Substantia nigra (tissue), 51 donors: ENCODE measurements at places on chromosomes 16 and 17.
A peak's percentile ranks its signal among the peaks of the same experiment; 100 is the strongest.

DNA sequence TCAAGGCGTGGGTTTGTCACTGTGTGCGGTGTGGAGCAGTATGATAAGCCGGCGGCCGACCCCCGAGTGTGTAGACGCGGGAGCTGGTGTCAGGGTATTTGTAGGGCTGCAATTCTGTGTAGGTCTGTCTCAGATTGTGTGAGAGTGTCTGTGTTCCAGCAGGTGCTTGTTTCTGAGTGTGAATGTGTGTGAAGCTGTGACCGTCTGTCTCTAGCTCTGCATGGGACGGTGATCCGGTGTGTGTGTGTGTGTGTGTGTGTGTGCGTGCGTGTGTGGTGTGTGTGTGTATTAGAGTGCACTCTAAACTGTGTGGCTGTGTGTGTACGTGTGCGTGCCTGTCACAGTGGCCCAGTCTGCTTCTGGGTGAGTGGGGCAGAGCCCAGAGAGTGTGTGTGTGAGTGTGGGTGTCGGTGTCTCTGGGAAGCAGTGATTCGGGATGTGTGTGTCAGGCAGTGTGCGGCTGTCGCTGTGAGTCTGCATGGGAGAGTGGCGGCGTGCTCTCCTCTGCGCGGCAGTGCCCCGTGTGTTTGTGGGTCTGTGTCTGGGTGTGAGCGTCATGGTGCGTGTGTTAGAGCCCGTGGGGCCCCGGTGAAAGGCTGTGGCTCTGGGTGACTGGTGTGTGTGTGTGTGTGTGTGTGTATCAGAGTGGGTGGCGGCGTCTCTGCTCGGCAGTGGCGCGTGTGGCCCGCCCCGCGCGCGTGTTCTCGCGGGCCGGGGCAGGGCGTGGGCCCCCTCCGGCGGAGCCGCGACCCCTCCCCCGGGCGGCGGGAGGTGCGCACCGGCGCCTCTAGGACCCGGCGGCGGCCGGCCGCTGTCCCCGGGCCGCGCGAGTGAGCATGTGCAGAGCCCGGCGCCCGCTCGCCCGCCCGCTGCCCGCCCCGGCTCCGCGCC, at the start of gene WSCD1:
WSCD1 (plus strand) TSS at position 841 of the 891 bp plus-strand sequence. CDS start 10,280 bp downstream, outside the sequence.
- DNase-seq: peak; percentile 38

DNA sequence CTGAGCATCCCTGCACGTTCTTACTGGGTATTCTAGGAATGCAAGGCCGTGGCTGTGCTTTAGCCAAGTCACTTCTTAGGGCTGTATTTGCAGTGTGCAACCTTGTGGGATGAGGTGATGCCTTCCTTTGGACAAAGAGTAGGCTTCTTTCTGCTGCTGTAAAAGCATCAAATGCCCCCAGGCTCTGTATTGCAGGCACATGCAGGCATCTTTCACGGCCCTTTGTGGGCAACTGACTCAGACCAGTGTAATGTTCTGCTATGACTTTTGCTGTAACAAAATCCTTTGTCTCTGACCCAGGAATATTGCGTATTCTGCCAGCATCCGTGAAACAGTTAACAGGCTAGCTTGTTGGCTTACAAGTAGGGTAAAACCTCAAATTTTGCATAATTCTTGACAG, 30.9 kb upstream of the GCSH start:
- no peak for DNase-seq

GRCh38 chr16:86367291-86368072, 142.8 kb upstream of the FOXF1 start:
- DNase-seq: no peak

GRCh38 chr16:2979669-2980226, 498 bp downstream of the PKMYT1 start:
- DNase-seq: no peak

DNA sequence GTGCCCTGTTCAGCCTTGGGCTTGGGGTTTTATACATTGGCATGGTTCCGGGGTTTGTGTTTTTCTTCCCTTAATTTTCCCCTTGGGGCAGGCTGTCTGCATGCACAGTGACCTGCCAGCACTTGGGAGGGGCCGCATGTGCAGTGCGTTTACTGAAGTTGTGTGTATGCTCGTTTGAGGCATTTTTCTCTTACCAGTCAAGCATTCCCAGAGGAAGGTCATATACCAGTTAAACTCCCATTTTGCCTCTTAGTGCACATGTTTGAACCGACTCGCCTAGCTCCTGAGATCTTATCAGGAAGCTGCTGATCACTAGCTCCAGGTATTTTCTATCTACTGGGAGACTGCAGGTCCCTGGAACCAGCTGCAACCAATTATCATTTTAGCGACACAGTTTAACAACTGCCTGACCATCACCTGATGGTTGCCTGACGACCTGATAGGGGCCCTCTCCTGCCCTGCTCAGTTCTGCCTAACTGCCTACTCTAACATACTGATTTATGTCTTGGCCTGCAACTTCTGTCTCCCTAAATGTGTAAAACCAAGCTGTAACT, 51.4 kb downstream of the MFSD11 start:
- DNase-seq: no peak

- DNase-seq: no peak
Measured at GRCh38 chr16:27238591-27238990, 30.0 kb downstream of the NSMCE1 start.

GRCh38 chr17:5068236-5068635, 10.0 kb upstream of the ZFP3 start:
- DNase-seq: no peak

- no peak for DNase-seq
Measured at GRCh38 chr16:22763437-22764080, 50.4 kb upstream of the HS3ST2 start.

GRCh38 chr17:15290605-15291004, 25.5 kb upstream of the PMP22 start:
- DNase-seq: no peak

- DNase-seq: no peak
Measured at GRCh38 chr17:41116297-41116696, 1.9 kb downstream of the KRTAP4-11 start.

DNA sequence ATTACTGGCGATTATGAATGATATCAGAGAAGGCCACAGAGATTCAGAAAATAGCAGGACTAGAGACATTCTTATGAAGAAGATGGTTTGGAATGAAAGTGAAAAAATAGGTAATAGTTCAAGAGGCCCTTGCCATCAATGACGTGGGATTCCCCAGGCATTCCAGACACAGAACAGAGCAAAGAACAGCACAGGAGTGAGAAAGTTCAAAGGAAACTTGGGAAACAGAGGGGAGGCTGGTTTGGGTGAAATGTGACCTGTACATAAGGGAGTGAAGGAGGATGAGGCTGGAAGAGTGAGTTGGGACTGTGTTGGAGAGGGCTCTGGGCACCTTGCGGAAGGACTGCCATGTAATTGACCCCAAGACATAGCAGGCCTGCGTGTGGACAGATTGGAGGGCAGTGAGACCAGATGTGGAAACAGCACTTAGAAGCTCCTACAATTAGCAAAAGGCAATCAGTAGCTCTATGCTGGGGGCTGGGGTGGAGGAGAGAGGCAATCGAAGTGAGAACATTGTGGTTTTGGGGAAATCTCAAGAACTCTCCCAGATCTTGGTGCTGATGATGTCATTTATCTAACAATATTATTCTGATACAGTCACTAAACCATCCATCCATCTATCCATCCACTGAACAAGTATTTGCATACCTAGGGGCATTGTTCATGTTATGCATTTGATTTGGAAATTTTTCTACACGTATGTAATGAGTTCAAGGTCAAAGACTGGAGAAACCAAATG, 365.3 kb upstream of the ZFHX3 start:
- no peak for DNase-seq

- DNase-seq: no peak
Measured at GRCh38 chr16:16910666-16911065, 531.7 kb downstream of the NPIPA7 start.

- no peak for DNase-seq
Measured at GRCh38 chr16:87407511-87408112, 15.5 kb downstream of the MAP1LC3B start.

- DNase-seq: no peak
Measured at GRCh38 chr17:20995164-20995872, 47.5 kb downstream of the USP22 start.

GRCh38 chr17:30308406-30308805, 16.7 kb upstream of the BLMH start:
- no peak for DNase-seq

DNA sequence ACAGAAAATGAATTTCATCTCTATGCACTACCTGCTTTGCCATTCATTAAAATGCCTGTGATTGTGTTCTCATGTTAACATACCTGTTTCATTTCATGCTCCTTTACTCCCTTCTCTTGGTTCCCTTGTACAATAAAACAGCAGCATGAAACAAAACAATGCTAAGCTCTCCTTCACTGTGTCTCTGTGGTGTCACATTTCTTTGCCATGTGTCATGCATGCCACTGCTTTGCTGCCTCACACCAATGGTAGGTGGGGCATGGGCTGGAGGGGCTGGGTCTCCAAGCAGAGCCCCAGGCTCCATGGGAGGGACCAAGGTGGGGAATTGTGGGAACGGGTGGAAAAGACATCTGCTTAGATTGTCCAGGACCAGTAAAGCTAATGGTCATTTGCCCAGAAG, 83.6 kb downstream of the RGS9 start:
- DNase-seq: no peak

DNA sequence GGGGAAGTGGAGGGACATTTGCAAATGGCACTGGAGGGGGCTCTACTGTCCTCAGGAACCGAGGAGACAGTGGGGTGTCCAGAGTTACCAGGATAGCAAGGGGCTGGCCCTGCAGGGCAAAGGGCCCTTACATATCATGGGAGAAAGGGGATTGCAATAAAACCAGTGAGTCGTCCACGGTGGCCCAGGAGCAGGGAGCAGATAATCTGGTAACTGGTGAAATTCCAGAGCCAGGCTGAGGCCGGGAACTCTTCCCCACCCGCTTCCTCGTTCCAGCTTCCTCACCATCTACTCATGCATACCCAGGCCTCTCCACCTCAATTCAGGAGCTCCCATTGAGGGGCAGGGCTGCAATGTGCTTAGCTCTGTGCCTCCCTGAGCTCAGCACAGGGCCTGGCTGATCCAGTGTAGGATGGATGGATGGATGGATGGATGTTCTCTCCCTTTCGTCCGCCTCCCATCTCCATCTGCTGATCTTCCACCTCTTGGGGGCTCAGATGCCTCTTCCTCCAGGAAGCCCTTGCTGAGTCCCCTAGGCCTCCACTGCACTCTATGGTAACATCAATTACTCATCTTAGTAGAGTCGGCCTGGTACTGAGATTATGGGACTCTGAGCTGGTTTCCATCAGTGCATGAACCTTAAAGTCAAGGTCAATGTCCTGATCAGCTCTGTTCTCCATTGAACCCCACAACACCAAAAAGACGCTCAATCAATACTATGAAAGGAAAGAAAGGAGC, 41.2 kb upstream of the NDRG4 start:
- no peak for DNase-seq

GRCh38 chr16:57140931-57141668, 44.7 kb downstream of the PSME3IP1 start:
- no peak for DNase-seq

- no peak for DNase-seq
Measured at GRCh38 chr17:57577751-57578607, 167.1 kb downstream of the CCDC182 start.

DNA sequence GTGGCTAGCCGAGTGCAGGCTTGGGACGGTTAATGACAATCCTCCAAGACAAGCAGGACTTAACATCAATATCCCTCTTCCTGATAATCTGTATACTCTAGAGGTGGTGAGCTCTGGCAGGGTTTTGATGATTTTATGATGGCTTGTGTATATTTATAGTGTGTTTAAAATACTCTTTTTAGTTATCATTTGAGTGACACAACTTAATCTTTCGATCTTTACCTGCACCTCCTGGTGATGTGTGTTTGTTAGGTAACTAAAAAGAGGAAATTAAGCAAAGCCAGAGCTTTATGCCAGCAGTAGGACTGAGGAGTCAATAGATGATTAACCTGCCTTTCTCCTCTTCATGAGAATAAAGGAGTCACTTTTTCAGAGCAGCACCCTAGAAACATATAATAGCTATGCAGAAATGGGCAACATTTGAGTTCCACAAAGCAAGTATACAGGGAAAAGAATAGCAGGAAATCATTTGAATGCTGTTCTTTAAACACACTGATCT, 210.5 kb downstream of the IRX3 start:
- no peak for DNase-seq
